ENCODE measurements at places on chromosomes 3 and 15.

GRCh38 chr3:15269091-15269989 is 63.0 kb downstream of the SH3BP5 start:
- no peak for DNase-seq

DNA sequence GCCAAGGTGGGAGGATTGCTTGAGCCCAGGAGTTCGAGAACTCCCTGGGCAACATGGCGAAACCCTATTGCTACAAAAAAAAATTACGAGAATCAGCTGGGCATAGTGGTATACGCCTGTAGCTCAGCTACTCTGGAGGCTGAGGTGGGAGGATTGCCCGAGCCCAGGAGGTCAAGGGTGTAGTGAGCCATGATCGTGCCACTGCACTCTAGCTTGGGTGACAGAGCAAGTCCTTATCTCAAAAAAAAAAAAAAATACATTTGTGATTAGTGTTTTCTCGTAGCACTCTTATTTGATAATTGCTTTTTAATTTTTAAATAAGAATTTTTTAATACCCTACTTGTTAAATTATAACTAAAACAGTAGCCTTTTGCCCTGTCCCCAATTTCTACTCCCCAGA is 18.4 kb downstream of the IREB2 start:
- DNase-seq: no peak

DNA sequence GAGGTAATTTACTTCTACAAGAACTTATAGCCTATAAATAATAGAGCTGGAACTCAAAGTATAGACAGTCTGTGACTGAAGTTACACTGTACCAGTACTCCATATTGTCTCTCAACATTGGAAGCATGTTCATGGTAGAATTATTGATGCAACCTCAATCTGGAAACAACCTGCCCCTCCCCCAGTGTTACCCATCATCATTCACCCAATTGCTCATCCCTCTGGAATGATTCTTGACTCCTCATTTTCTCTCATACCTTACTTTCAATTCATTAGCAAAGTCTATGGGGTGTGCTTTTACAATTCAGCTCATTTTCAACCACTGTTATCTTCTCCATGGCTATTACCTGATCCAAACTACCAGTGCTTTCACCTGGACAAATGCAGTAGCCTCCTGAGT is 151.7 kb downstream of the CPNE4 start:
- DNase-seq: no peak

DNA sequence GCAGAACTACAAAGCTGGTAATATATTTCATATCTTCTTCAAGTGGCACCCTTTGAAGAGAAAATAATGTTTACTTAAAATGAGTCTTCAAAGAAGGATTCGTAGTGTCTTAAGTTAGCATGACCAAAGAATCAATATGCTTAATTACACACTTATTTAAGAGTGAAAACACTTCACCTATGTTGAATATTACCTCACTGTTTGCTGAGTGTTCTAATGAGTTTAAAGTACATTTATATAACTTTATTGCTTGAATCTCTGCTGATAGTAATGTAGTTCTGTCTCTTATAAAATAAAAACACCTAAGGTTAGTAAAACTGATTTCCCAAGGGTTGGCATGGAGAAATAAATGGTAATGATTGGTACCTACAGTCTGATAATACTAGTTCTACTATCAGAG is 143.3 kb upstream of the SLC2A2 start:
- no peak for DNase-seq

Measured in NCI-H187 treated with DMSO at 0.1 percent for 48 hours (cell line).